ENCODE measurements at places on chromosomes 6 and 20.

DNA sequence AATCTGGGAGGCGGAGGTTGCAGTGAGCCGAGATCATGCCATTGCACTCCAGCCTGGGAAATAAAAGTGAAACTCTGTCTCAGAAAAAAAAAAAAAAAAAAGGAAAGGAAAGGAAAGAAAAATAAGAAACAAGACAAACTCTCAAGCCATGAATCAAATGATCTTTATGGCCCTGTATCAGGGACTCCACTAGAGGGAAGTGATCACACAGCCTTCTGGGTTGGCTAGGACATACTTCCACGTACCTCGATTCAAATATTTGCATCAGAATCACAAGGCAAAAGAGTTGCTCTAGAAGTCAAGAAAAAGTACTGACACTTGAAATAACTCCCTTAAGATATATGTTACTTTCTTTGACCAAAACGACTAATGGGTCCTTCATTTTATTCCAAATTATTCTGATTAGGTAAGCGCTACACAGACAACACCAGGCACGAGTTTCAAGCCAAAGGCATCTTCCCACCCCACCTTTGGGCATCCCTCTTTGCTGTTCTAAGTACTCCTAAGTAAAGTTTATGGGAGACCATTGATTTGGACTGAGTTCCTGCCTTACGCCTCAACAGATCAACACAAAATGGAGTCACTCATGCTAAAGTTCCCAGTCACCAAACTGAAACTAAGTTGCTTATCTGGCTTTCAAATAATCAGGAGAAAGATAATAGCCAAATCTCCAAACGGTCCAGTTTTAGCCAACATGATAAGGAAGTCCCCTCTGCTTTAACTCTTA lies 77.5 kb upstream of the NT5E start:
- DNase-seq, result no peak

- no peak for DNase-seq
Observed at GRCh38 chr6:6495851-6496250, 92.7 kb upstream of the LY86 start.

DNA sequence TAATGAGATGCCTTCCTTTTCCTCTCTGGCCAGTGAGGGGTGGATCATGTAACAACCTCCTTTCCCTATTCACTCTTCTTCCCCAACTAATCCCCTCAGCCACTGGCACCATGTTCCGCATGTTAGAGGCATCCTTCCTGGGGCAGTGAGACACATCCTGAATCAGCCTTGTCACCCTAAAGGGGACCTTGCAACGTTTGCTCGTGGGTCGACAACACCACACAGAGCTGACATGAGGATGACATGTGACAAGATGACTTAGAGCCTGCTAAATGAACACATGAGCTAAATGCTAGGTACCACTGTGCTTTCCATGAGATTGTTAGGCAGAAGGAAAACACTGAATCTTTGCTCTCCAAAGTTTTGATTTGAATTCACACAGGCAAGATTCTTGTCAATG lies 129.2 kb downstream of the ATXN1 start:
- DNase-seq, result no peak

DNA sequence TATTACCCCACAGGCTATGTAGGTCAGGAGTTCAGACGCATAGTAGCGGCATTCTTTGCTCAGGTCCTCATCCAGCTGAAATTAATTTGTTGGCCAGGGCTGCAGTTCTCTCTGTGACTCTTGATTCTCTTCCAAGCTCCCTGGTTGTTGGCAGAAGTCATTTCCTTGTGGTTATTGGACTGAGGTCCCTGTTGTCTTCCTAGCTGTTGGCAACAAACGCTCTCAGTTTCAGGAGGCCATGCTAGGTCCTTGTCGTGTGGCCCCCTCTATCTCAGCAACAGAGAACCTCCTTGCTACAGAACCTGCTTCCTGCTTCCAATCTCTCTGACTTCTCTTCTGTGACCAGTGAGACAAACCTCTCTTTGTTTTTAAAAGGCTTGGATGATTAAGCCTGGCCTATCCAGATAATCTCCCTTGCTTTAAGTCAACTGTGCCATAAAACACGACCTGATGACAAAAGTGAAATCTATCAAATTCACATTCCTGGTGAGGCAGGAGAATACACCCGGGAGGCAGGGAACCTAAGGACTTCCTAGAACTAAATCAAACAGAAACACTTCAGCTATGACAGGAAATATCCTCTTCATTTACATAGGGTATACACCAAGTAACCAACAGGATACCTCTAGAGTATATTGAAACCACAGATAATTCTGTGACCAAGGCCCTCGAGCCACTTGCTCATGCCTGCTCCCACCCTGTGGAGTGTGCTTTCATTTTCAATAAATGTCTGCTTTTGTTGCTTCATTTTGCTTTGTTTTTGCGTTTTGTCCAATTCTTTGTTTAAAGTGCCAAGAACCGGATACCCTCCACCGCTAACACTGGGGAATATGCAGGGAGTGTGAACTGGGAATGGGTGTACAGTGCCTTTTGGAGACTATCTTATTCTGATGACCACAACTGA lies 196.0 kb downstream of the BTBD3 start:
- DNase-seq, result no peak

DNA sequence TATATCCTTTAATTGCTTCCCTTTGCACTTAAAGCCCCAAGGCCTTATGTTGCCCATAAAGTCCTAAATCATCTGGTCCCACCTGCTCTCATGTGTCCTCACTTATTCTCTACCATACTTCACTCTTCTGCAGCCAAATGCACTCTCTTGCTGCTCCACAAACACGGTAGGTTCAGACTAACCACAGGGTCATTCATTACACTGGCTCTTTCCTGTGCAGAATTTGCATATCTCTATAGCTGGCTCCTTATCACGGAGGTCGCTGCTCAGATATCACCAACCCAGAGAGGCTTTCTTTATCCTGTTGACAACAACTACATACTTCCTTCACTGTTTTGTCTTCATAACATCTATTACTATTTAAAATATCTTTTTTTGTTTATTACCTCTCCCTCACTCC lies 86.8 kb downstream of the MOXD1 start:
- no peak for DNase-seq

DNA sequence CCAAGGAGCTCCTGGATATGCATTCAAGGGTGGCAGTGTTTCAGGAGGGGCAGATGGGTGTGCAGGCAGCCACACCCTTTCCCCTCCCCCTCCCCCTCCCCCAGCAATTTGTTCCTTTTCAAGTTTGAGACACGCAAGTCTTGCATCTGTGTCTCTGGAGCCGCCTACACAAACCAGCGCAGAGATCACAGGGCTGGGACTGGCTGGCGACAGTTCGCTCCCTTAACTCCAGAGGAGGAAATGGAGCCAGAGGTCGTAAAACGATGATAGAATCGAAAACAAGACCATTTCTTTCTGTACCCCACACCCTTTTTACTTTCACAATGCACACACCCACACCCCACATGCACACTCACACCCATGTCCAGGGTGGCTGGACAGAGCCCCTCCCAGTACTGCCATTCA lies 163.1 kb downstream of the LY86 start:
- DNase-seq, result no peak

Data from thoracic aorta (tissue), 2 donors.